ENCODE measurements at places on chromosomes 3 and 15. TPM values are rescaled to one million over a fixed set of nuclear protein-coding genes. Genes with fewer than 3 reads are reported as not detected.

DNA sequence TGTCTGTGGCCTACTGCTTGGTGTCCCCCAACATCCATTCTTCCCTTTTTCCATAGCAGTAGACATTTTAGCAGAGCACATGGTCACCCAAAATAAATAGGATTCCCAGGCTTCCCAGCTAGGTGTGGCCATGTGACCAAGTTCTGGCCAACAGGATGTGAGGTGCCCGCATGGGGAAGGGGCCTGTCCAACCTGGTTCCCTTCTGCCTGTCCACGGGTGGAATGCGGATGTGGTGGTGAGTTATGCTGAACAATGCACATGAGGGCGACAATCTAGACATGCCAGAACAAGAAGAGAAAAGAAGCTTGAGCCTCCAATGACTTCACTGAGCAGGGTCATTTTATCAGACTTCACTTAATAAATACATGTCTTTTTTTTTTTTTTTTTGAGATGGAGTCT is 77.6 kb upstream of the DLG1 start:
- no peaks in the 10 kb centered on the region for H3K27me3 ChIP-seq
- no peaks in the 10 kb centered on the region for H3K36me3 ChIP-seq
- no peak for DNase-seq
- H3K4me3 ChIP-seq, result no peak overlapping the region
- H3K4me1 ChIP-seq, result peaks cover 35% of the 10 kb centered on the region

Gene THBS1
- total RNA-seq, result 82.0 TPM

Gene ANKUB1
- total RNA-seq, result not detected

Gene LRRK1
- total RNA-seq, result 17.0 TPM

- H3K27me3 ChIP-seq, result peaks cover 100% of the 10 kb centered on the region
- no peak overlapping the region for H3K4me3 ChIP-seq
- H3K36me3 ChIP-seq, result no peaks in the 10 kb centered on the region
- H3K4me1 ChIP-seq, result peaks cover 54% of the 10 kb centered on the region
Measured at GRCh38 chr3:147412261-147412916, 3.2 kb downstream of the ZIC1 start.

Gene ABI3BP
- total RNA-seq, result 47.0 TPM

- peaks cover 72% of the 10 kb centered on the region for H3K36me3 ChIP-seq
- H3K4me1 ChIP-seq, result peaks cover 24% of the 10 kb centered on the region
- no peak overlapping the region for H3K27ac ChIP-seq
- no peaks in the 10 kb centered on the region for H3K27me3 ChIP-seq
- no peak for DNase-seq
Measured at GRCh38 chr15:72217216-72217615, 13.8 kb downstream of the PKM start.

- no peak overlapping the region for H3K27ac ChIP-seq
Measured at GRCh38 chr3:170154084-170154483, 27.4 kb downstream of the PHC3 start.

- H3K27me3 ChIP-seq, result no peaks in the 10 kb centered on the region
- peaks cover 15% of the 10 kb centered on the region for H3K4me1 ChIP-seq
- no peaks in the 10 kb centered on the region for H3K36me3 ChIP-seq
- no peak overlapping the region for H3K4me3 ChIP-seq
Measured at GRCh38 chr3:187979564-187979963, 174.4 kb upstream of the LPP start.

- H3K4me1 ChIP-seq, result peaks cover 46% of the 10 kb centered on the region
- H3K4me3 ChIP-seq, result no peak overlapping the region
- H3K27me3 ChIP-seq, result no peaks in the 10 kb centered on the region
- DNase-seq, result no peak
Measured at GRCh38 chr3:52890735-52891134, 6.6 kb downstream of the STIMATE start.

Gene OR5K2
- total RNA-seq, result not detected

DNA sequence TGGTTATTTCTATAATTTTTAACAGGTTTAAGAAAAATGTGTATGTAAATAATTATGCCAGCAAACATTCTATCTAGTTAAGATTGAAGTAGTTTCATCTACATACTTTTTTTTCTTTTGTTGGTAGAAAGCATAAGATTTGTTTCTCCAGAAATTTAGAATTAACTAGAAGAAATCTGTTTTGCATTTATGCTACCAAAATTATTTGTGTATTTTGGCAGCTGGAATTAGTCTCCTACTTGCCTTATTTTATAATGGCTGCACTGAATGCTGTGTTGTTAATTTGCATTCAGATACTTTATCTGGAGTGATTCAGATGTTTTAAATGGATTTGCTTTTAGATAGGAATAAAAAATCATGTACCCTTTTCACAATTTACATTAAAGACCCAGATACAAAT is 100.2 kb upstream of the NAALADL2 start:
- H3K27me3 ChIP-seq, result no peaks in the 10 kb centered on the region
- no peaks in the 10 kb centered on the region for H3K36me3 ChIP-seq
- no peak for DNase-seq
- no peak overlapping the region for H3K4me3 ChIP-seq
- no peaks in the 10 kb centered on the region for H3K4me1 ChIP-seq
- no peak overlapping the region for H3K27ac ChIP-seq

GRCh38 chr15:88727439-88727838 is 75.8 kb upstream of the ACAN start:
- H3K4me1 ChIP-seq, result no peaks in the 10 kb centered on the region
- no peak overlapping the region for H3K27ac ChIP-seq
- no peak for DNase-seq
- no peaks in the 10 kb centered on the region for H3K36me3 ChIP-seq
- no peaks in the 10 kb centered on the region for H3K27me3 ChIP-seq
- no peak overlapping the region for H3K4me3 ChIP-seq

Gene SOX14
- total RNA-seq, result not detected

- no peak for DNase-seq
- no peak overlapping the region for H3K4me3 ChIP-seq
- H3K36me3 ChIP-seq, result no peaks in the 10 kb centered on the region
- H3K27ac ChIP-seq, result no peak overlapping the region
- no peaks in the 10 kb centered on the region for H3K27me3 ChIP-seq
Measured at GRCh38 chr15:63169788-63170187, 12.5 kb upstream of the RPS27L start.

- H3K4me3 ChIP-seq, result no peak overlapping the region
- H3K4me1 ChIP-seq, result no peaks in the 10 kb centered on the region
- H3K36me3 ChIP-seq, result no peaks in the 10 kb centered on the region
- H3K27me3 ChIP-seq, result no peaks in the 10 kb centered on the region
Measured at GRCh38 chr3:135950941-135951340, 14.6 kb upstream of the PPP2R3A start.

DNA sequence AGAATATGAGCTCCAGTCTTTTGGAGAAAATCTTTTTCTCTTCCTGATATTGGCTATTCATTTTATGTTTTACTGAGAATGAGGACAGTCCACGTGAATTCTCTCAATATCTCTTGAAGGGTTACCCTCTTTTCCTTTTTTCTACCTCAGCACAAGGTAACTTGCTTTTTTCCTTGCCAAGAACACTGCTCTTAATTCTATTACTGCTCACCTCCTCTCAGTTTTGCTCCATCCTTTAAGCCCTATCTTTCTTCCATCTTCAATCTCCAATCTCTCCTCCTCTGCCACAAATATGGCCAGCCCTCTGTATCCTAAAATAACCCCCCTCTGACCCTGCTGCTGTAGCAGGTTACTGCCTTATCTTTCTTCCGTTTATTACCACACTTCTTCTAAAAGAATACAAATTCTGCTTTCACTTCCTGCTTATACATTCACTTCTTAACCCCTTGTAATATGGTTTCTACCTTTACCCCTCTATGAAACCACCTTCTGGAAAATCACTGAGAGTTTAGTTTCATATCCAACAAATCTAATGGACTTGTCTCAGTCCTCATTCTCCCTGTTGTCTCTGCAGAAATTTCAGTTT is 89.0 kb downstream of the NFKBIZ start:
- H3K4me1 ChIP-seq, result peaks cover 28% of the 10 kb centered on the region
- DNase-seq, result no peak
- H3K27ac ChIP-seq, result no peak overlapping the region
- no peaks in the 10 kb centered on the region for H3K36me3 ChIP-seq
- no peak overlapping the region for H3K4me3 ChIP-seq

Gene SNTN
- not detected for total RNA-seq

Gene CCDC54
- not detected for total RNA-seq

Gene CFAP161
- not detected for total RNA-seq

DNA sequence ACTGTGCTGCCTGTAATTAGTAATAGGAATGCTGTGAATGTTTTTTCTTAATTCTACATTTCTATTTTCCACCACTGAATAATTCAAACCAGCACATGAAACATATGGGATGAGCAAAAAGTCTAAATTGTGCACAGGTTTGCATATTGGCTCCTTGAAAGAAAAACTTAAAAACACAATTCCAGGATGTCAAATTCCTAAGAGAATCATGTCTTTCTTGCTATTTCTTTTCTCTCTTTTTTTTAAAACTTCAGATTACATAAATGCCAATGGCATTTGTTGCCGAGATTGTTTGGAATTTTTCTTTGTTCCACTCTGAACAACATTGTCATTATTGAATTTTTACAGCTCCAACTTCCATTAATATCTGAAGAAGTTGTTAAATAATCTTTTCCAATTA is 60.8 kb downstream of the VGLL3 start:
- no peak for DNase-seq
- no peak overlapping the region for H3K27ac ChIP-seq
- no peaks in the 10 kb centered on the region for H3K4me1 ChIP-seq
- no peaks in the 10 kb centered on the region for H3K27me3 ChIP-seq
- H3K36me3 ChIP-seq, result no peaks in the 10 kb centered on the region

DNA sequence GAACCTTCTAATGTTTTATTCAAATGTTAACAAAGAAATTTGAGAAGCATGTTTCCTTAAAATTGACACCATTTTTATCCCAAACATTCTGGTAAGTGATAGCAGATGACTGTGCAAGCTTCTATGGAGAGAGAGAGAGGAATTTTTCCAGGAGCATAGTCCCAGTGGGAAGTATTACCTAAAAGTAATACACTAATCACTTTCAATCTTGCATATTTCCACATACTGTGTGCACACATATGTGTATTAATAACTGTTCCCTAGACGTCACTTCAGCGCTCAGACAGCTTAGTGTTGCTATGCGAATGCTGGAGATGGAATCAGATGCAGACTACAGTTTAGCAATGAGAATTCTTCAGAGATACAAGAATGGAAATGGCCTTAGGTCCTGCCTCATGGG is 424.3 kb upstream of the TPRG1 start:
- DNase-seq, result no peak
- no peaks in the 10 kb centered on the region for H3K27me3 ChIP-seq
- H3K4me1 ChIP-seq, result no peaks in the 10 kb centered on the region
- H3K36me3 ChIP-seq, result no peaks in the 10 kb centered on the region
- no peak overlapping the region for H3K4me3 ChIP-seq

Gene MINAR1
- 0.60 TPM for total RNA-seq

DNA sequence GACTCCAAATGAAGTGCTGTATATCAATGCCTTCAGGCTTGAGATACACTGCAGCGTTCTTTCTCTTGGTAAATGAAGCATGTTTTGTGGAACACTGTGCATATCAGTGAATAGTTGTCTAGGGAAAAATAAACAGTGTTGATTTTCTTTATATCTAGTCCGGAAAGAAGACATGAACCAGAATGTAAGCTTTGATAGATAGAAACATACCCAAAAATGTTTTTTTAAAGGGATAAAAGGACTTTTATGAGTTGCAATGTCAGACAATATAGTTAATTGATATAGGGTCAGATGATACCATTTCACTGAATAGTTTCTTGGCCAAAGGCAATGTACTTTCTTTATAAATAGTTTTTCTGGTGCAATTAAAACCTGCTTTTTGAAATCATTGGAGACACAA is 1037.8 kb downstream of the OTOL1 start:
- H3K27ac ChIP-seq, result no peak overlapping the region
- no peaks in the 10 kb centered on the region for H3K4me1 ChIP-seq
- no peak overlapping the region for H3K4me3 ChIP-seq
- no peak for DNase-seq
- no peaks in the 10 kb centered on the region for H3K27me3 ChIP-seq
- no peaks in the 10 kb centered on the region for H3K36me3 ChIP-seq
